ENCODE measurements at places on chromosomes 6 and 20. TPM values are rescaled to one million over a fixed set of nuclear protein-coding genes. Genes with fewer than 3 reads are reported as not detected.
A peak's percentile ranks its signal among the peaks of the same experiment; 100 is the strongest.

- H3K36me3 ChIP-seq = no peaks in the 10 kb centered on the region
- H3K4me1 ChIP-seq = no peaks in the 10 kb centered on the region
- no peak overlapping the region for H3K27ac ChIP-seq
- no peak for DNase-seq
Measured at GRCh38 chr6:87925373-87926060, 122.1 kb upstream of the SPACA1 start.

DNA sequence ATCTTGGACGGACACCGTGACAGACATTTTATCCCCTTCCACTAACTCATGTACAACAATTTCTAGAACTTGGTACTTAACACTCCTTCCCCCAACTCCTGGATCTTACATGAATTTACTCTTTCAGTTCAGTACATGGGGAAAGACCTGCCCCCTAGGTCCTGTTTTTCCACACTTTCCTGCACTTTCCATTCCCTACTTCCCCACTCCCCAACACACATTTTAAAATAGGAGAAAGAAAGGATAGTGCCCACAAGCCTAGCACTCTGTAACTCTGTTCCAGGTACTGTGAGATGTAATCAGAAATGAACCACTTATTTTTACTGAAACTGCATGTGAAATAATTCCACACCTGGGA is 1.3 kb downstream of the ADGRG6 start:
- H3K4me1 ChIP-seq = no peaks in the 10 kb centered on the region
- H3K27me3 ChIP-seq = no peaks in the 10 kb centered on the region
- DNase-seq = no peak
- H3K36me3 ChIP-seq = no peaks in the 10 kb centered on the region

DNA sequence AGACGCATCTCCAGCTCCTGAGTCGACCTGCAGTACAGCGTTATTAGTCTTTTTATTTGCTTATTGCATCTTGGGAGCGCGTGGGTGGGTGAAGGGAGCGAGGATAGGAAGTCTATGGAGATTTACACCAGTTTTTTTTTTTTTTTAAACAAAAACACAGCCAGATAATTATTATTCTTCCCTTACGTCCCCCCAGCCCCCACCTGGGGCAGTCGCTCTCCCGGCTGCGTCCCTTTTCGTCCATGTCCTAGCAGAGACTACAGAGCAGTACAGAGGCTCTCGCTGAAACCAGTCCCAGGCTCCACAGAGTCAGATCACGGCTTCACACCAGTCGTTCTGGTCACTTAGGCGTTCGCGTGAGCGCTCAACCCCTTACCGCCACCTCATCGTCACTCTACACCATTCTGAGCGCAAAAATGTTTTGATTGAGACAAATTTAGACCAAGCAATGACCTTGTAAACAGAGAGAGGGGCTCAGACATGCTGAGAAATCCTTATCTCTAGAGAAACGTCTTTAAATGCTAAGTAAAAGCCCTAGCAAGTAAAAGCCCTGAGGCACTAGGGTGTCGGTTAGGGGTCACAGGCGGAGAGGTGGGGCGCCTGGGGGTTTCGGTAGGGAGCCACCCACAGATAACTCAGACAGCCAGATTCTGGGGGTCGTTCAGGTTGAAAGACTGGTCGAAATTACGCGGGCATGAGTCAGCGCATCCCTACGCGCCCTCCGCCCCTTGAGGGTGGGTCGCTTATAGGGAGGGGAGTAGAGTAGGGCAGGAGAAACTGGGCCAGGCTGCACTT is 975 bp upstream of the PPT2 start:
- DNase-seq = peak; percentile 75
- no peaks in the 10 kb centered on the region for H3K36me3 ChIP-seq
- H3K4me3 ChIP-seq = peak overlapping the region; percentile 51

DNA sequence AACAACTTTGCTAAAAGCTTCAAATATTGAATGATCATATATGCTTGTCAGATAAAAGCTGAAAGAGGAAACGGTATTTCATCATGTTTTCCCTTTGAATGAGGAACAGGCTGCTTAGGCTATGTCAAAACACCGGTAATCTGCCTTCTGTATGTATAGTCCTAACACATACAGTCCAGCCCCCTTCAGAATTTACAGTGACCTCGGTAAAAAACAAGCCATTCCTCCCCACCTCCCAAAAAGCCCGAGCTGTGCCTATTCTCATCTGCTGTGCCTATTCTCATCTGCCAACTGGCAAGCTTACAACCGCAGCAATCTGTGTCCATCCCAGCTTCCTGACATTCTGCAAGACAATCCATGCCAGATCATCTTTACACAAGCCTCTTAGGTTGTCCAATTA is 26.8 kb upstream of the UBE2J1 start:
- H3K4me1 ChIP-seq = no peaks in the 10 kb centered on the region
- no peak overlapping the region for H3K4me3 ChIP-seq
- no peaks in the 10 kb centered on the region for H3K36me3 ChIP-seq
- no peak overlapping the region for H3K27ac ChIP-seq

FAM217A gene
- not detected for total RNA-seq

DNA sequence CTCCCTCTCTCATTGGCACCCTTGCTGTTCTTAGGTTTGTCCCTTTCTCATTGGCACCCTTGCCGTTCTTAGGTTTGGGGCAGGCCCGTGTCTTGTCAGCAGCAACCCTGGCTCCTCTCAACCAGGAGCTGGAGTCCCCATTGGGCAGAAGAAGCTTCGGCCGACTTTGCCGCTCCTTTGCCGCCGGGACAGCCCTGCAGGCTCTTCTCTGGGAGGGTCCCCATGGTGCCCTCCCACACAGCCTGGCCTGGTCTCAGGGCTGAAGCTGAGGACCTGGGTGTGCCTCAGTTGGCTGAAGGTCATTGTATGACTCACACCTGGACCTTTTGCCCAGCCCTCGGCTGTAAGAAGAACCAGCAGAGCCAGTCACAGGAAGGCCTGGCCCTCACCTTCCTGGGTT is 59.6 kb downstream of the PPP1R14C start:
- no peaks in the 10 kb centered on the region for H3K27me3 ChIP-seq
- H3K4me3 ChIP-seq = no peak overlapping the region
- DNase-seq = no peak

SPO11 gene
- total RNA-seq = not detected

DNA sequence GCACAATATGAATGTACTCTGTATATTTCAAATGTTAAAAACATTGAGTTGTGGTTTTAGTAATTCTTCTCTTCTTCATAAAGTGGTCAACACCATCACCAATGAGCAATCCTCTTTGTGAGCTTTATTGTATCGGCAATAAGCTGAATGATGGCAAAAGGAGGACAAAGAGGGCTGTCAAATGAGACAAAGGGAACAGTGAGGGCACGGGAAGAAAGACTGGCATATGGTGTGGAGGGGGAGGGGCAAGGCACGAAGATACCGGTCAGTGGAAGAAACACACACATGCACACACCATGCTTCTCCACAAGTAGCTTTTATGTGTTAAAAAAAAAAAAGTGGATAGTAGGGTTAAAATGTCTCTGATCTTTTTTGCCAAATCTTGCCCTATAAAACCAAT is 506.8 kb upstream of the CITED2 start:
- peaks cover 4% of the 10 kb centered on the region for H3K4me1 ChIP-seq
- no peak overlapping the region for H3K27ac ChIP-seq
- no peaks in the 10 kb centered on the region for H3K36me3 ChIP-seq
- no peak for DNase-seq
- H3K4me3 ChIP-seq = no peak overlapping the region

DNA sequence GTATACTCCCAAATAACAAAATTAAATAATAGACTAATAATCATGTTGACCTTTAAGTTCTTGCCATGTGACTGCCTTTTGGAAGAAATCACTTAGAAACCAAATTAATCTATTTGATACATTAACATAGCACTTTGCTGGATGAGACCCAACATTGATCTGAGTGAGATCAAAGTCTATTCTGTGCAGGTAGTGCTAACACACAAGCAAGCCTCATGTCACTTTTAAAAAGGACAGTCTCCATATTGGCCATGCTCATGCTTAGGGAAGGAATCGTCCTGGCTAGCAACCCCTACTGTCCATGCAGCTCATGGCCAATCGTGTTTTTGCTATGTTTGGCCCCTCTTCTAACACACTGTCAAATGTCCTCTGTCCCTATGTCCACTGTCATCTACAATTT is 35.8 kb upstream of the RNF217 start:
- H3K4me3 ChIP-seq = no peak overlapping the region
- no peak overlapping the region for H3K27ac ChIP-seq
- no peaks in the 10 kb centered on the region for H3K36me3 ChIP-seq
- H3K4me1 ChIP-seq = no peaks in the 10 kb centered on the region
- DNase-seq = no peak

DNA sequence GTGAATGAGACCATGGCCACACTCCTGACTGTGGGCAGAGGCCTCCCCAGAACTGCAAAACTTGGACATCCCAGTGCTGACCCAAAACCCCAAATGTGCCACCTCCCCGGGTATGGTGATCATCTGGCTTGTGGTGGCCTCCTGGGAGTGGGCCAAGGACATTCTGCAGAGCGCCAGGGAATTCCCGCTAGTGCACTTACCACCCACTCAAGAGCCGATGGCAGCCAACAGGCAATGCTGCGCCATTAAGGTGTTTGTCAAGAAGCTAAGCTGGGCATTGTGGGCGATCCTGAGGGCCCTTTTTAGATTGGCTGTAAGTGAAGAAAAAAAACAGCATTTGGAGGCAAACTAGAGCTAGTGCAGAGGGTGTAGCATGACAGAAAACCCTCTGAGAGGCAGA is 9.4 kb downstream of the MMP24 start:
- H3K36me3 ChIP-seq = no peaks in the 10 kb centered on the region
- no peaks in the 10 kb centered on the region for H3K27me3 ChIP-seq
- no peak for DNase-seq
- no peak overlapping the region for H3K4me3 ChIP-seq

Data from ovary (tissue), 10 donors.